Esophagus squamous epithelium (tissue), 5 donors: ENCODE measurements at places on chromosomes 3 and 15. TPM values are rescaled to one million over a fixed set of nuclear protein-coding genes. Genes with fewer than 3 reads are reported as not detected.

The KLHL40 gene
- not detected for total RNA-seq

- DNase-seq: no peak
Measured at GRCh38 chr3:172634948-172635347, 75.9 kb downstream of the NCEH1 start.

- no peak for DNase-seq
Measured at GRCh38 chr3:13322324-13322723, 97.8 kb downstream of the NUP210 start.

GRCh38 chr3:194306771-194307640 lies 44.1 kb downstream of the CPN2 start:
- no peak for DNase-seq

DNA sequence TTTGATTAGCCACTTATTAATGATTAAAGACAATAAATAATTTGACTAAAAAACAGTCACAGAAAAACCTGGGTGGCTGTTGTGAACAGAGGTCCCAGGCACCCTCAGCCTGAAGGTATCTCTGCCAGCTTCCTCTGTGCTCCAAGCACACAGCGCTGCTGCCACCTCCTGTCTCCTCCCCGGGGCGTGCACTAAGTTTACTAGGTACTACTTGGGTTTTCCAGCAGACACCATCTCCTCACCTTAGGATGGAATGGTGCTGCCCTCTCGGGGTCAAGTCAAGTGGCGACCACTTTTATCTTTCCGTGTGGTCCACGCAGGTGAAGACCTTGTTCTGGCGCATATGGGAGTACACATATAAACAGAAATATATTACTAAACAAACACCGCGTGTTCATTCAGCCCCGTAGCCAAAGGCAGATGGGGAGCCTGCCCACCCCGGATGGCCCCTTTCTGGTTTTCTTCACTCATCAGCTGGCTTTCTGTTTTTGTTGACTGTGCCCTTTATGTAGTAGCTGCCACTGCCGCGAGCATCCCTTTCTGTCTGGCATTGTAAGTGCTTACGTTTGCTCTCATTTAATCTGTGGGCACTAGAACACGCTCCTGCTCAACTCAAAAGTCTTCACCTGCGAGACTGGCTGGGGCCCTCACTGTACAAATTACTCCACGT lies 128.0 kb downstream of the LRIG1 start:
- no peak for DNase-seq

GRCh38 chr3:174153871-174154270 lies 705.3 kb upstream of the NAALADL2 start:
- DNase-seq: no peak
